ENCODE measurements at places on chromosomes 16 and 17.

DNA sequence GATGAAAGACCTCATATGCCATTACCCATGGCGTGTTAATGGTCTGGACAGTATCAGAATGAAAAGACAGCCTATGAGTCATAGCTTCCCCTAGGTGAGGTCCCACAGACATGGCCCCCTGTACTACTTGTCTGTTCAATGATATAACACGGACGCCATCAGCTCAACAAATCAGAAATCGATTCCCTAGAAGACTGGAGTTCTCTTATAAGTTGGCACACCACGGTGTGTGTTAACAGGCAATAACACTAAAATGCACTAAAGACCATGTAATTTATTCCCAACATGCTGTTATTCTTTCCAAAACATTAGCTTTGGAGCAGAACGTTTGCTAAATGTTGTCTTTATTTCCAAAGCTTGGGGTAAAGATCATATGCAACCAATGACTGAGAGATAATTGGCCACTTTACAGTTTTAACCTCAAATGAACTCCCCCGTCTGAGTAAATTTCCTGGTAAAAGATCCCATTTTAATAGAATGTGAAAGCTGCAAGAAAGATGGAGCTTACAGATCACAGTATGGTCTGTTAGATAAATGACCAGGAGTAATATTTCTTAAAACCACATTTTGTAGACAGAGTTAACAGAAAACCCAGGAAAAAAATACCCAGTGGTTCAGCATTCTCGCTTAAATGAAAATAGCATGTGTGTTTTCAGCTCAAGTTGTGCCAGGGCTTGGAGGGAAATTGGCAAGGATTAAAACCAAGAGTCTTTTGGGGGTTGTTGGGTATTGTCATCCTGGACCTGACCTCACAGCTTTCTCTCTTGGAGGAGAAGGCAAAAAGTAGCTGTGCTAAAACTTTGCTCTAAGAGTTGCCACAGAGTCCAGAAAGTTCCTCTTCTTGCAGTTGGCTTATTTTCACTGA, 65.9 kb downstream of the PCTP start:
- no peak for DNase-seq

- DNase-seq, result no peak
Observed at GRCh38 chr17:4118015-4118743, 24.7 kb downstream of the ZZEF1 start.

DNA sequence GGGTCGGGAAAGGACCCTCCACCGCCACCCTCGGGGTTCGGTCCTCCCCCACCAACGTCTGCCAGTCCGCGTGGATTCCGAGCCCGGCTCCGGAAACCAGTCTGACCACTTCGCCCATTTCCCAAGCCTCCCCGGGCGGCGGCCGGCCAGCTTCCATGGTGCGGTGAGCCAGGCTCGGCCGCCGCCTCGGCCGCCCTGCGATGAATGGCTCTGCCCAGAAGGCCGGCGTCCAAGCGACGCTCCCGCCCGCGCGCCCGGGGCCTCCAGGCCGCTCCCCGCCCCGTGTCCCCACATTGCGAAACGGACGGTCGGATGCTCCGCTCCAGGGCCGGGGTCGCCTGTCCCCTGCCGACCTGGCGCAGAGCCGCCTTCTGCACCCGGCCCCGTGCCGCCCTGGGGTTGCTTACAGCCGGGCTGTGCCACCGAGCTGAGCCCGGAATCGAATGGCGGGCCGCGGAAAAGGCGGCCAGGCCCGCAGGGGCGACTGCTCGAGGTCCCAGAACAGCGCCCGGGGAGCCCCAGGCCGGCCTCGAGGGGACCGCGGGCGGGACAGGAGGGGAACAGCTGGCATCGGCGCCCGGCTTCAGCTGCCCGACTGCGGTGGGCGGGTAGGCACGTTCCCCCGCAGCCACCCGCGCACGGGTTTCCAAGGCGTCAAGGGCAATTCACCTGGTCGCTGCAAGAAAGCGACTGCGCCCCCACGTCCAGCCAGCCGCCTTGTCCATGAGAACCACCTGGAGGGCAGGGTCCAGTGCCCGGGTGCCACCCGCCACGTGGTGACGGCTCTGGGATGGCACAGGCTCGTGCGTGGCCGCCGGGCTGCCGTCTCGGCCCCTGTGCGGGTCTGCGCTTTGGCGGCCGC, 18.3 kb upstream of the CBX8 start:
- no peak for DNase-seq

- DNase-seq, result no peak
Observed at GRCh38 chr17:49975531-49975930, 6.5 kb downstream of the DLX4 start.

GRCh38 chr16:28858421-28858820, 5.2 kb upstream of the SH2B1 start:
- no peak for DNase-seq

Measured in fibroblast of skin of abdomen (primary cell).